ENCODE measurements at places on chromosomes 6 and 20. TPM values are rescaled to one million over a fixed set of nuclear protein-coding genes. Genes with fewer than 3 reads are reported as not detected.

Gene SIRPB1
- 5.2 TPM for total RNA-seq

DNA sequence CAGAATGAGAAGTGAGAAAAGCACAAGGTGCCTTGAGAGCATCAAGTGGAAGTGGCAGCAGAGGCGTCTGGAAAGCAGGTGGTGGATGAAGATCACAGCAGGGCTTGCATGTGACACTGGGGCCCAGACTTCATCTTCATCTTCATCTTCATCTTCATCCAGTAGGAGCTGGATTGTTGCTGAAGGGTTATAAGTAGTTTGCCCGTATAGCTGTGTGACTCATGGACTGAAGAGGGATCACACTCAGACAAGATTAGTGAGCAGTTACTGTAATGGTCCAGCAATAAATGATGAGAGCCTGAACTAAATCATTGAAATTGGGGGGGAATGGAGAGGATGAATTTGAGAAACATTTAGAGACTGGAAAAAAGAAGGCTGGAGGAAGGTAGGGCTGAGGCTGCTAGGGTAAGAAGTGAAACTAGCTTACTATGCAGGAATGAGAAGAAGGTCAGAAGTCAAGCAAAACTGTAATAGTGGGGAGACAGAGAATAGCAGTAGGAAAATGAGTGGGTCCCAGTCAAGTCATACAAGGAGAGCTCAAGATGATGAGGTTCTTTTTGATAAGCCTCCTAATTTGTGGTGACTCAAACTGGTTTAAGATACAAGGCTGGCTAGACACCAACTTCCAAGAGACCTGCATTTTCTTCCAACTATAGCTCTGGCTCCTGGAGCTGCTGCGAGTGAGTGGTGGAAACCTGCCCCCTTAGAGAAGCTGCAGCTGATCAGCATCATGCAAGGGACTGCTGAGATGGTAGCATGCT lies 92.3 kb upstream of the BEND6 start:
- DNase-seq, result no peak

Gene ARG1
- not detected for total RNA-seq

GRCh38 chr6:70889270-70889669 lies 67.6 kb downstream of the B3GAT2 start:
- no peak for DNase-seq

GRCh38 chr20:64256282-64256935 lies 861 bp downstream of the PCMTD2 start:
- no peak for DNase-seq

DNA sequence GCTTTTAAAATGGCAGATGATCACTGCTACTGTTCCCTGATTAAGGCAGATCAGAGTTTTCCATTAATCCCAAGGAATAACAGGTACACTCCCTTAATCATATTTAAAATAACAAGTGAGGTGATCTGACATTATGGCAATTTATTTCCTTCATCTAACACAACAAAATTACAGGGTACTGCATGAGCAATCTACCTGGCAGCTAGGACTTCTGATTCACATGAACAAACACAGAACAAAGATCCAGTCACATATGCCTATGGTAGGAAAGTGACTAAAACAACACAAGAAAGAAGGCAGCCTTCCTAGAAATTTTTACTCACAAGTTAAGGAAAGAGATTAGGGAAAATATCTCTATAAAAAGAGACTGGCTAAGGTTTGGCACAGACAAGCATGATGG lies 33.2 kb downstream of the MAP7 start:
- no peak for DNase-seq

- DNase-seq, result no peak
These were observed 142.5 kb upstream of the SPACA1 start for GRCh38 chr6:87905101-87905641.

GRCh38 chr6:120894077-120894476 lies 440.2 kb downstream of the TBC1D32 start:
- DNase-seq, result no peak

Gene TMEM181
- total RNA-seq, result 22.8 TPM

Gene SMLR1
- total RNA-seq, result not detected

DNA sequence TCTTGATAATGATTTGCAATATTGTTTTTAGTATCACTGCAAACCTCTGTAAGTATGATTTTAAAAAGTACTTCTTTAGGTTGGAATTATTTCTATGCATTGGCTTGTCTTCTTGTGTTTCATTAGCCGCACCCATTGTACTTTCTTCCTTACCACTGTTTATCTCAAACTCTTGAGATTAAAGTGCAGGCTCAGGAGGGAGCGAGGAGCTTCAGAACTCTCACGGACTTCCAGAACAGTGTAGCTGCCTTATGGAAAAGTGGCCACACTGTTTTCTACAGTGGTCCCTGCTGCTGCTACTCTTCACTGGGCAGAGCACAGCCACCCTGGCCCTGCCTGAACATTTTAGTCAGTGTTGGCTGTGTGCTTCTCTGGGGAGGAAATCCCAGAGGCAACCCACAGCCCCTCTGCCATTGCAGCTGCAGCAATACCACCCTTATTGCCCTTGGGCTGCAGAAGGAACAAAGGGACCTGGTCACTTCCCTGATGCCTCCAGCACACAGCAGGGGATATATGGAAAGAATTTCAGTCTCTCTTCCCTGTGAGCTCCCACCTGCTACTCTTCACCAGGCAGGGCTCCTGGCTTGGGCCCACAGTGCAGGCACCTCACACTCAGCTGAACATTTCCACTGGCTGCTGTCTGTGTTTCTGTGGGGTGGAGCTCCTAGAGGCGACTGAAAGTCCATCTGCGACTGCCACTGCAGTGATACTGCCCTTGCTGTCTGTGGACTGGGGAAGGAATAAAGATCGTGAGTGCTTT lies 91.7 kb upstream of the MAP3K4 start:
- no peak for DNase-seq

DNA sequence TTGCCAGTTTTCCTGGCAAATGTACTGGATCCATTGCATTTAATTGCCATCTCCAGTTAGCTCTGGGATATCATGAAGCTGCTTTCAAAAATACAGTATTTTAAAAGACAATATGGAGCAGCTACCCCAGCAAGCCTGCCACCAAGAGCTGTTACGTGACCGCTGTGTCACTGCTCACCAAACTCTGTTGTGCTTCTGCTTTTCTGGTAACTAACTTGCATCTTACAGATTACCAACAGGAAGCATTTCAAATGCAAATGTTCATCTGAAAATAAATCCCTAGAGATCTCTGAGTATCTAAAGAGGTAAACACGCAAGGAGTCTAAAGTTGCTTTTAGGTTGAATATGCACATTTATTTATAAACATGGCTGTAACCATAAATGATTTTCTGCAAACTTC lies 1008.3 kb downstream of the KIF16B start:
- no peak for DNase-seq

DNA sequence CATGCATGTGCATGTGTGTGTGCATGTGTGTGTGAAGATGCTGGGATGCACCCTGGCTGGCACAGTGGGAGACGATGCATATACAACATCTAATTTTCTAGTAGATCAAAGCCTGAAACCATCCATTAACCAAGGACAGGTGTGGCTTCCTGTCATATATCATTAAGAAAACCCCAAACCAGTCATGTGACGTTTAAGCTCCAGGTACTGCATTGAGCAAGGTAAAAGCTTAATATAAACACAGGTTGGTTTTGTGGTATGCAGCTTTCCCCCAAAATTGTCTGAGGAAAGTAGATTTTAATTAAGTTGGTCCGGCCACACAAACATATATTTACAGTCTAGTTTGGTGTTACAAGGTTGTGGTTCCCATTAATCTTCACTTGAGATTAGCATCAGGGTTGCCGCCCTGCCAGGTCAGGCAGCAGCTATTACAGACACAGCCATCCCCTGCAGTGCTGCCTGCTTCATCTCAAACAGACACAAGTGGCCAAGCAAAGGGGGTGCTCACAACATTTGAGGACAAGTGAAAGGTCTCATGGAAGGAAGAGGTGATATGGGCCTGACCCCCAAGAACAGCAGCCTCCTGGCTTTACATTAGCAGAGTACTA lies 48.6 kb upstream of the NAA20 start:
- no peak for DNase-seq

- DNase-seq, result no peak
These were observed 3.5 kb downstream of the SOBP start for GRCh38 chr6:107493158-107494057.

Gene TRIM15
- not detected for total RNA-seq

DNA sequence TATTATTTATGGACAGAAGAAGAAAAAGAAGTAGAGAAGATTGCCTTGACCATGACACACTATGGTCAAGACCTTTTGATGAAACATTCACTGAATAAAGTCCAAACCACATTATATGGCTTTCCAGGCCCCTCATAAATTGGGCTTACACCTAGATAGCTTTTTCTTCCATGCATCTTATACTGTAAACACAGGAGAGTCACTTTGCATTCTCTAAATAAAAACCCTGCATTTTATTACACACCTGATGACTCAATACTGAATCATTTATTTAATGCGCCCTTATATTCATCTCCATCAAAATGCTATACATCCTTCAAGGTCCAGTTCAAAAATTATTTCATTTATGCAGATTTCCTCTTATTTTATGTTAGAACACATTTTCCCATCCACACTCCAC lies 78.0 kb downstream of the COL21A1 start:
- no peak for DNase-seq

- peak; percentile 76 for DNase-seq
These were observed 1.0 kb downstream of the NAPB start for GRCh38 chr20:23419995-23420901.

Gene HSPA1B
- total RNA-seq, result 122 TPM

All from sigmoid colon (tissue), 7 donors.